NCI-H510A (cell line): ENCODE measurements at places on chromosomes 2 and 18.

DNA sequence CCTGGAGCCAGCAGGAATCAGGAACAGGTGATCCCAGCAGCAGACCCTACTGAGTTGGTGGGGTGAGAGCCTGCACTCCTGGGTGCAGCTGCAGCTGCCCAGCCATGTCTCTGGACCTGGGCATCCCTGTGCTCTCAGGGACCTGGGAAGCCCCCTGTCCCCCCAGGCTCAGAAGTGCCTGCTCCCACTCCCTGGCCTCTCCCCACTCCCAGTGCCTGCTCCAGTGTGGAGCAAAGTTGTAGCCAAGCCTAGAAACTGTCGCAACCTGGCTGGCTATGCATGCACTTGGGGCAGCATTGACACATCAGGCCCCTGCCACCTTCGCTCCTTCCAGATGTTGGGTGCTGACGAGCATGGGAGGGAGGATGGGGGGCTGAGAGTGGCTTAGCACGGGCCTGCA is 1124.7 kb upstream of the ACVR2A start:
- DNase-seq: no peak

DNA sequence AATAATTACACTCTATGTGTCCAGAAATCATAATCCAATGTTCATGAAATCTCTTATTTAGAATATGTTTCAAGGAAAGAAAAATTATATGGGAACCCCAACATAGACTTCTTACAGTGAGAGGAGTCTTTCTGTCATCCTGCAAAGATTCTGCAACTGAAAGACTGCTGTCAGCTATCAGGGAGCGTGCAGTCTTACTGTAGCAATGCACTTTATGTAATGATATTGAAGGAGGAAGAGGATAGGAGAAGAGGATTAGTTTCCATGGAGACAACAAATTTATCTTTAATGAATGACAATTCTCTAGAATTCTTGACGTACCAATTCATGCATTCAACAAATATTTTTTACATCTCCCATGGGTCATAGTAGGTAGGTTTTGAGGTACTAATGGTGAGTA is 61.3 kb upstream of the MYT1L start:
- no peak for DNase-seq

DNA sequence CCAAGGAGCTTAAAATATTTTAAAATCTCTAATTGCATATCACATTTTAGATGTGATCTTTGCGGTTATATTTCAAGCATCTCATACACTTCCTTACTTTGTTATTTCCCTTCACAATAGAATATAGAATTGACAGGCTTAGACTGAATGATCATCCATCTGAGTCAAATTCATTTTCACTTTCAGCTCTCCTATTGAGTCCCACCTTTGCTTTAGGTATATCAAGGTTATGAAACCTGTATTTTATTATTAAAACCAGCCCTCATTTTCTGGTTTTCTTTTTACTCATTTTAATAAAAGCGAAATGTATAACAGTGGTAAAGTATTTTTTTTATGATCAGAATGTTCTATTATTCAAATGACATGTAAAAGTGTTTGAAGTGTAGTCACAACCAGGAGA is 162.9 kb upstream of the KYNU start:
- no peak for DNase-seq

DNA sequence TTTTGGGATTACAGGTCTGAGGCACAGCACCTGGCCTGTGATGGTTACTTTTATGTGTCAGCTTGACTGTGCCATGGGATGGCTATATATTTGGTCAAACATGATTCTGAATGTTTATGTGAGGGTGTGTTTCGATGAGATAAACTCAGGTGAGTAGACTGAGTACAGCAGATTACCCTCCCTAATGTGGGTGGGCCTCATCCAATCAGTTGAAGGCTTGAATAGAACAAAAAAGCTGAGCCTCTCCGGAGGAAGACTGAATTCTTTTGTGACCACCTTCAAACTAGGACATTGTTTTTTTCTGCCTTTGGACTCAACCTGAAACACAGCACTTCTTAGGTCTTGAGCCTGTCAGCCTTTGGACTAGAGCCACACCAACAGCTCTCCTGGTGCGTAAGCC is 49.4 kb upstream of the FIGN start:
- no peak for DNase-seq

GRCh38 chr2:157155992-157156391 is 101.5 kb upstream of the GALNT5 start:
- DNase-seq: no peak

DNA sequence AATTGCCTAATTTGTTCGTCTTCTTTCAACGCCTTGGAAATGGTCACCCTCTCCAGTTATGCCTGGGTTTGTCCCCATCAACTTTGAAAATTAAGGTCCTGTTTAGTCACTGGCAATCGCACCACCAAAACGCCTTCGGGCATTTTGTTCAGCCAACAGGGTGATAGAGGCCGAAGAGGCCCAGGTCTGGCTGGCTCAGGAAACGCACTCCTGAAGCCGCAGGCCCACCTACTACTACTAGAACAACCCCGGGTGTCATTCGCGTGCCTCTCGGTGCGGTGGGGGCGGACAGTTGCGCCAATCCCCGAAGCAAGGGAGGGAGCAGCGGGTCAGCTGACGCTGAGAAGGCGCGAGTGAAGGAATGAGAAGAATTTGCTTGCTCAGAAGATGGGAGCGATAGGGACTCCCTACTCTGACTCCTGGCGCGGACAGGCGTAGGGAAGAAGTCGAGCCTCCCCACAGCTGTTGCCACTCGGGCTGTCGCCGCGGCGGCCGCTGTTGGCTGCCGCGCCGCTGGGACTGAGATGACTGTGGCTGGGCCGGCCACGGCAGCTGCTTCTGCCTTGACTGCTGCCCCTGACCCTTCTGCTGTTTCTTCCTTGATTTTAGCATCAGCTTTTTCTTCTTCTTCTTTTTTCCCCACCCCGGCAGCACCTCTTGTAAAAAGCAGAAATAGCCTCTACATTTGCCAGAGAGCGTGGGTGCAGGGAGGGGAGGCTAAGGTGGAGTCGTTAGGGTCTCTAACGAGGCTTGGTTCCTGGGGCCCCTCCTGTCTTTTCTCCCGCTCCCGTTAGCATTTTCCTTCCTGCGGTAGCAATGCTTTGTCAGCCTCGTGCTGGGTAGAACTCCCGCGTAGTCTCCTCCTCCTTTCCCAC is 387.6 kb downstream of the FIGN start:
- DNase-seq: peak; percentile 17

GRCh38 chr2:120656273-120656950 is 79.3 kb upstream of the GLI2 start:
- DNase-seq: no peak

- DNase-seq: no peak
These were observed 1280.6 kb upstream of the NRXN1 start for GRCh38 chr2:52312486-52312885.

GRCh38 chr2:185433824-185434223 is 304.8 kb upstream of the FSIP2 start:
- no peak for DNase-seq

DNA sequence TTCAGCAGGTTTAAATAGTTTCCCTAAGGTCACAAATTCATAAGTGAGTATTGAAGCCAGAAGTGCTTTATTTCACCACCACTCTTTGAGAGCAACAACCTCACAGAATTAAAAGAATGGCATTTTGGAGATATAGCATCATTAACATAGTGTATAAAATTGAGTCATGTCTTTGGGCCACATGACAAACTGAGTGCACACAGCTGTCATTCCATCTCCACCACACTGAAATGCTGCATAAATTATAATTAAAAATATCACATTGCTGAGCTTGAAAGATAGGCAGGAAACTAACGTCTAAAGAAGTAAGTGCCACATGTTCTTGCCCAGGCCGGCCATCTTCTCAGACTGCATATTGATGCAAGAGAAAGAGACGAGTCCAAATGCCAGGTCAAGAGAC is 897.9 kb upstream of the CNTNAP5 start:
- no peak for DNase-seq

- DNase-seq: no peak
These were observed 30.8 kb downstream of the GRHL1 start for GRCh38 chr2:9982248-9982647.

- peak; percentile 46 for DNase-seq
These were observed 28.3 kb upstream of the ASAP2 start for GRCh38 chr2:9178110-9178903.

- DNase-seq: no peak
These were observed 254.1 kb downstream of the GLI2 start for GRCh38 chr2:120989512-120990441.

DNA sequence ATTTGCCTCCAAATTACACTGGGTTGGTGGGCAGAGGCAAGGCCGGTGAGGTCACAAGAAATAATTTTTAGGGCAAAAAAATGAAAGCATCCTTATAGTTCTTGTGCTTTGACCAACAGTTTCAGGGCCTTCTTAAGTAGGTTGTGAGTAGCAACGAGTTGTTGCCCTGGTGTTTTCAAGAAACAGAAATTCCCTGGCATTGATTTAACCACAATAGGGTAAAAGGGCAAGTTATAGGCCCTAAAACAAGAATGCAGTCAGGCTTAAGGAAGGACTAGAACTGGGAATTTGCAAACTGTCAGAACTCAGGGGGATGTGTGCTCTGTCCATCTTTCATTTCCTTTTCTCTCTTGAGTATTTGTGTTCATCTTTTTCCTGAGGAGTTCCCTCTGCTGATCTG is 46.1 kb upstream of the STPG4 start:
- no peak for DNase-seq

DNA sequence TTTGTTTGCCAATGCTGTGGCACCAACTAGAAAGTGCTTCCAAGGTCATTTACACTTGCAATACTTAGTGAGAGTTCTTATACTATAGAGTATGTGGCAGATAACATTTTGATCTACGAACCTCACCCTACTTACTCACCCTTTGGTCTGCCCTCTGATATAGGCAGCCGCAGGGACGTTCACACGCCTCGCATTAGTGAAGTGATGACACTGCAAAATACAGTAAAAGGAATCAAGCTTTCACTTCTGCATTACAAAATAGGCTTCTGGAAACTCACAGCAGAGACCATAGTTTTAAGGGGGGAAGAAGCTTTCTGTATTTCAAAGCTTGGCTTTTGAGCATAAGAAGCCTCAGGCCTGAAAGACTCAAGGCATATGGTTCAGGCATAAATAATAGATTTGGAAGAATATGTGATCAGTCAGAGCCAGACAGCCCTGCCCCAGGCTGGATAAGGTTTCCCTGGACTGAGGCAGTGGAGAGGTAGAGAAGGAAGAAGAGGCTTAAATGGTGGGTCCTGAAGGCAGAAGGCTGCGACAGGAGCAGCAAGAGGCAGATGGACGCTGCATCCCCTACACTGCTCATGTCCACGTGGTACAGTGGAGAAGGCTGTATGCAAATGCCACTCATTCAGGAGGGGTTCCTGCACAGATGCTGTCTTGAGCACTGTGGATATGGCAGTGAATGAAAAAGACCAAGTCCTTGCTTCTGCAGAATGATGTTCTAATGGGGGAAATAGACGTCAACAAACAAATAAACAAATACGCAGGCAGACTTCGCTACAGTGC is 63.1 kb downstream of the FECH start:
- DNase-seq: no peak

DNA sequence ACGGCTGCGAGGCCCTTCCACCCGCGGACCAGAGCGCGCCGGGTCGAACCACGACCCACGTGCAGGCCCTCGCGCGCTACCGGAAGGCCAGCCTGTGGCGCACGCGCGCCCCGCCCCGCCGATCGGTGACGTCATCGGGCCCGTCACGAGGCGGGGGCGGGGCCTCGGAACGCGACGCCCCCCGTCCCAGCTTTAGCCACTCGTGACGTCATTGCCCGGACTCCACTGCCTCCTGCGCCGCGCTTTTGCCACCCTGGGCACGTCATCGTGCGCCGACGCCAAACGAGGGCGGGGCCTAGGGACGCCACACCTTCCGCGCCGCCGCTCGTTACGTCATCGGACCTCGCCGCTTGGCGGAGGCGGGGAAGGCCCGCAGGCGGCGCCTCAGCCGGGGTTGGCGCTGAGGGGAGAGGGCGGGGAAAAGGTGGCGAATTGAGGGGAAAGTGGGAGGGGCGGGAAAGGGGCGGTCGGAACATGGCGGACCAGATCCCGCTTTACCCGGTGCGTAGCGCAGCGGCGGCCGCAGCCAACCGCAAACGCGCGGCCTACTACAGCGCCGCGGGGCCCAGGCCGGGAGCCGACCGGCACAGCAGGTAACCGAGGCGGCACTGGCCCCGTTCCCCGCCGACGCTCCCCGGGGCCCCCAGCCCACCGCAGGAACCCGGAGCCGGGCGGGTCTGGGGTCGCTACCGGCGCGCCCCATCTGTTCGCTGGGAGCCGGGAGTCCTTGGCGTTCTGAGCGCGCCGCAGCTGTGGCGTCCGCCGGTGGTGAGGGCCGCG is at the start of gene ATP9B:
TSS of gene ATP9B (plus strand) at position 458 of the 780 bp plus-strand sequence. CDS start at position 475, 17 bp downstream.
- DNase-seq: peak; percentile 84

DNA sequence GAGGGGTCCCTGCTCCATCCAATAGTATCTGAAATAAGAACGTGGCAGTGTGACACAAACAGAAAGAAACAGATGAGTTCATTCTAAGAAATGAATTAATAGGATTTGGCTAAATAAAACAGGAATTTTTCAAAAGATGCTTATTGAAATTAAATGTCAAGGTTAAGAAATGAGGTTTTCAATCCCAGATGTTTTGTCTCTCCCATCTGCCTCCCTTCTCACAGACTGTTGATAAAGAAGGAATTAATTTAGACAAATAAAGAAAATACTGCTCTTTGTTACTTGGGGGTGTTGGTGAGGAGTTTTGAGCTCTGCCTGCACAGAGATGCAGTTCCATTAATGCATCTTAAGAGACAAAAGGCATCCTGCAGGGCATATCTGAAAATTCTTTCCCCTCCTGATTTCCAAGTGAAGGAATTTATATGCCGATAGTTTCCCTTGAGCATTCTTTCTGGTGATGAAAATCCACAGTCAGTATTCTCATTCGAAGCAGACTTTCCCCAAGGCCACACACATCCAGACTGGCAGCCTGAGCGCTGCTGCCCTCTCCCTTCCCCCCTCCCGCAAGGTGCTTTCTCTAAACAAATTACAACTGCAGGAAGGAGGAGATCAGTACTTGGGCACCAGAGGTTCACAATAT is 385.4 kb upstream of the RND3 start:
- DNase-seq: no peak

DNA sequence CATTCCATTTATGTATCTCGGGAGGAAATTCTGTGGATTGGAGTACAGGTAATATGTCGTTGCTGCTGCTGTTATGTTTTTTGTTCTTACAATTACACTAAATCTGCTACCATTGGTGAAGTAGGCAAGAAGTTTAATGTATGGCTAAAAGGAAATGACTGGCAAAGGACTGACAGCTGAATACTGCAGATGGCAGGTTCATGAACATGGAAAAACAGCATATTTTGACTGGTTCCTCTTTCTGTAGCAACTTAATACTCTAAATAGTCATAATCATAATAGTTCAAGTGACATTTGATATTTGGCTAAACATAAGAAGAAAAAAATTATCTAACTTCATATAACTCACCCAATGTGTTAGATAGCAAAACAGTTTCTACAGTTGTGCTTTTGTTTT is 84.5 kb upstream of the PGAP1 start:
- no peak for DNase-seq

DNA sequence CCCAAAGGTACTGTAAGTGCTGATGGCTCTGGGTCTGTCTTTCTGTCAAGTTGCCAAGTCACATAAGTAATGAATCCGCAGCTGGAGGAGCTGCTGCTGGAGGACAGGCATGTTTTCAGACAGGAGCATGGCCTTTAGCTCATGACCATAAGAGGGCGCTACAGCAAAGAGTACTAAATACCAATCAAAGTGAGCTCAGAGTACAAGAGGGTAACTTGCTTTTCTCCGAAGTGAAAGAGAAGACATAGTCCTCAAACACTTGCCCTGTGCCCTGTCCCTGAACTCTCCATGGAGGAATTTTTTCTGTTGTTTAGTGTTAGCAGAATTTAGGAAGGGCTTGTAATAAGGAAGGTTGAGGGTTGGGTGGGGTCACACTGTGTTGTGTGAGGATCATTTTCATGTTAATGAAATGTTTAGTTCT is 58.0 kb upstream of the EML6 start:
- no peak for DNase-seq
